ENCODE measurements at places on chromosomes 7 and 10.

DNA sequence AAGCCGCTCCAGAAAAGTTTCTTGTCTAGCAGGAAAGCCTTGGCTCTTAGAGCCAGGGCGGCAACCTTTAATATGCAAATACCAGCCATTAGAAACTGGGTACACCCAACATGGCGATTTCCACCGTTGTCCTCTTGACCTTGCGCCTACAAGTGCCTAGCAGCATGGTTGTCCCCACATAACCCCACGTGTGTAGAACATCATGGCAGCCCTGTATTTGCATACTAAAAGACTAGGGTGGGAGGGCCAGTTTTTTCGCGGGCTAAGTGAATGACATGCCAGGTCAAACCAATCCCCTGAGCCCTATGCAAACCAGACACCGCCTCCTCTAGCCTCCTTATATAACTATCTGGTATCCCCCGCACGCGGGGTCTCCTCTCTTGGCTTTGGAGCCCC lies 58.4 kb upstream of the FZD8 start:
- DNase-seq, result no peak

GRCh38 chr7:94481279-94481678 lies 28.3 kb upstream of the CASD1 start:
- DNase-seq, result no peak

- DNase-seq, result no peak
Measured at GRCh38 chr7:26663874-26664273, 200.5 kb downstream of the SKAP2 start.

DNA sequence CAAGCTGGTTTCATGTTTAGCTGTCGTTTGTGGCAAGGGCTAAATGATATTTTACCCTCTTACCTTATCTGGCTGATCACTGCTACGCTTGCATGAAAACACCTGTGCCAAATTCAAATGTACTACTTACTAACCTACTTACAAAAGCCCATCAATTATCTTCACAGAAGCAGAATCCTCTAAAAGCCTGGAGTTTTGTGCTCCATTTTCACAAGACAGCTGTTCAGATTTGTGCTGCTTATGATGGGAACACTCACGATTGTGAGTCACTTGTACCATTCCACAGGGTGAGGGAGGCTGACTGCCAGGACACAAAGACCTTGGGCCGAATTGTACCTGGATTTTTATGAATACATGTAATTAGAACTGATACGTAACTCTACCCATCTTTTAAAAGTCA lies 245.0 kb upstream of the NPY start:
- no peak for DNase-seq

- DNase-seq, result no peak
Measured at GRCh38 chr7:135335628-135336139, 102.0 kb downstream of the STRA8 start.

DNA sequence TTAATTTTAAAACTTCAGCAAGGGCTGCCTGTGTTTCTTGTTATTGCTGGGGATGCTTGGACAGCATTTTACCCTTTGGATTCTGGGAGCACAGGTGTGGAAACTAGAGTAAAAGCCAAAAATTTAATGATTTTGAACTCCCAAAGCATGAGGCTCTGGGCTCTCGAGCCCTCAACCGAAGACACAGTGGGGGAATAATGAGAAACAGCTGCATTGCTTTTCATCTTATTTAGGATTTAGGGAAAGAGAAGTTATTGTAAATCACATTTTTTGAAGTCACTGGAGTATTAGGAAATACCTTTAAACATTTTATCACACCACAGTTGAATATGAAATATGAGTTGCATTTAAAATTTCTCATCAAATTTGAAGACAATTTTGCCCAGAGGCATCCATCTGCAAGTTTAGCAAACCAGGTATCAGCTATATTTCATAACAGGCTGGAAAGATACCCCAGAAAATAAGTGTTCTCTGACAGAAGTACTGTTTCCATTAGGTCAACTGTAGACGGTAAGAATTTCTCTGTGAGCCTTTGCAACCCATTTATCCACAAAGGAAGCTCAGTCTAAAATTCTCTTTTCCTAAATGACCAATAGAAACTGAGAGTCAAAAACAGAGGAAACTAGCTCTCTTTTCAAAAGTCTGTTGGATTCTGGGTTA lies 290.6 kb upstream of the PHYHIPL start:
- no peak for DNase-seq

DNA sequence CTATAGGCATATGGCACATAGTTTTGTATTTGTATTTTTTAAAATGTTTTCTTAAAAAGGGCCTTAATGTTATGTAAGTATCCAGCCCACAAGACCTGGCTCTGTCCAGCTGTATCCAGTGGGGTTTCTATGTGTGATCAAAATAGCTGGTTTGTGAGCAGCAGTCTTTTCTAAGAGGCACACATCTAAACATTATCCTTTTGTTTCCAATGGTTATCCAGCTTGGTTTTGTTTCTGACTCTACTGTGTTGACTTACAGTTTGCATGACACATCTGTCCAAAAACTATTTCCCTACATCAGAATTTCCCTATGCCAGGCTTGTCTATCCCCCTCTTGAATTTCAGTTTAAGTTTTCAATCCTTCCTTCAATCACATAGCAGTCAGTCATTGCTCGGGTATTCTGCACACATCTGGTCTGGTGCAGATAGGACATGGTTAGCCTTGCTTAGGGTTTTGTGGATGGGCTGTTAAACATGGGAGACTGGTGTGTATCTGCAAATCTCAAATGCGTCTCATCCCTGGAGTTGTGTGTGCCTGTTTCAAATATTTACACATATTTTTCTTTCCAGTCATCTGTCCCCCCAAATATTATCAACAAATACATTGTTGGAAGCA lies 104.2 kb downstream of the SAMD9 start:
- DNase-seq, result no peak

DNA sequence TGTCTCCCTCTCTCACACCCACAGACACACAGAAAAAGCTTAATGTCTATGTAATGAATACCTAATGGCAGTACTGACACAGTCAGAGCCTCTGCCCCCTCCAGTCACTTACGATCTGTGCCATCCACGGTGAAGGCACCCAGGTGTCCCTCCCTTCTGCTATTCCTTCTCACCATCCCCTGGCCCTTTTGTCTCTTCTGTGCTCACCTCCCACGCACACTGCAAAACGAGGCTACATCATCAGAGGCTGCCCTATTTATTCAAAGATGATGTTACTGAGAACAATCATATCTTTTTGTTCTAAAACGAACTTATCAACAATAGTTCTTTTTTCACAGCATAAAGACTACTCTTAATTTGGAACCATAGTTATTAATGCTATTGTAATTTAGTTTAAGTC lies 246.9 kb upstream of the MKLN1 start:
- DNase-seq, result no peak

DNA sequence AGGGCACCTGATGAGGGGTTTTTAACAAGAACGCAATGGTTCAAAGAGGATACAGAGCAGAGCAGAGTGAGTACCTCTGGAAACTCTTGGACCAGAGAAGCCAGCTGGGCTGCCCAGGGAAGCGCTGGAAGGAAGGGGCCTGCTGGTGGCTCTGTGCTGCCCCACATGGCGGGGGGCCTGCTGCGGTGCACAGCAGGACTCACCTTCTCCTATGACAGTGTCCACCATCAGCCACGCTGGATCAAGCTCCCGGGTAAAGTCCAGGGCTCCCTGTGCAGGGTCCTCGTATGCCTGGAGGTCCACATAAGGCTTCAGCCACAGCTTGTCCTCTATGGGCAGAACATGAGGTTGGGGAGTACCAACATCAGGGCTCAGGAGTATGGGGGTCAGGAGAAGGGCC lies 12.5 kb downstream of the EPHA1 start:
- DNase-seq, result no peak

DNA sequence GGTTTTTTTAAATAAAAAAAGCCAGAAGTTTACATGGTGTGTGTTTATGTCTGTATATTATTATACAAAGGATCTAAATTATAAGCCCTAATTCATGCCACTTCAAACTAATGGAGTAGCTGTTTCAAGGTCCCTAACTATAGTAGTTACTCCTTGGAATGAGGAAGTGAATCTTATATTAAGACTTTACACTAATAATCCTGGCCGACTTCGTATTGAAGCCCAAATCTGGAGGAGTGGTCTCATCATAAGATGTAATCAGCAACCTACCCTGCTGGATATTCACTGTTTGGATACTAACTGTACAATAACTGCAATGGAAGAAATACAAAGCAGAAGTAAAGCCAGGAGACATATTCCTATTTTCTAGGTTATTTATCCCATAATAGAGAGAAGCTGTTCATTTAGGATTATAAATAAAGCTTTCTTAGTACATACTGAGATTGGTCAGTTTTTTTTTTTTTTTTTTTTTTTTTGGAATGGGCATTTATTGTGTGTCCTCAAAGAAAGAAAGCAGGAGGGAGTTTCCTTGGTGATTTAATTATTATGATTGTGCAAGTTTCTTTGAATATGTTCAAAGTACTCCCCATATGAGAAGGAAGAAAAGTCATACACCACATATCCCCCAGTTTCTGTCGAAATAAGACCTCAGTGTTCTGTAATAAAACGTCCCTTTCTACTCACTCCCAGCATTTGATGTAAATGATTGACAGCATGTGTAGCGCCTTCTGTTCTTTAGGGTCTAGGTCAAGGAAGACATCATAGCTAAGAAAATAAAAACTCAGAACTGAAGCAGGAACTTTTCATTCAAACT lies 397.8 kb downstream of the EXOC4 start:
- no peak for DNase-seq

DNA sequence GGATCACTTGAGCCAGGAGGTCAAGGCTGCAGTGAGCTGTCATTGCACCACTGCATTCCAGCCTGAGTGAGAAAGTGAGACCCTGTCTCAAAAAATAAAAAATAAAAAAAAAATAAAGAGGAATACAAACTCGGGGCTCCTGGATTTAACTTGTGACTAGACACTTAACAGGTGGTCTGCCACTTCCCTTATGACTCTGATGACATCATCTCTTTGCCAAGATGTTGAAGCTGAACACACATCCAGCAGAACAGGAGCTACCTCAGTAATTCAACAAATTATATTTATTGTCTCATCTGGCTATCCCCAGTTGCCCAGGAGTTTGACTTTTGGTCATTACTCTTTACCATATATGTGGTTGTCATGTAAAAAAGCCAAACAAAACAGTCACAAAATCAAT lies 35.3 kb downstream of the NEUROD6 start:
- DNase-seq, result no peak

DNA sequence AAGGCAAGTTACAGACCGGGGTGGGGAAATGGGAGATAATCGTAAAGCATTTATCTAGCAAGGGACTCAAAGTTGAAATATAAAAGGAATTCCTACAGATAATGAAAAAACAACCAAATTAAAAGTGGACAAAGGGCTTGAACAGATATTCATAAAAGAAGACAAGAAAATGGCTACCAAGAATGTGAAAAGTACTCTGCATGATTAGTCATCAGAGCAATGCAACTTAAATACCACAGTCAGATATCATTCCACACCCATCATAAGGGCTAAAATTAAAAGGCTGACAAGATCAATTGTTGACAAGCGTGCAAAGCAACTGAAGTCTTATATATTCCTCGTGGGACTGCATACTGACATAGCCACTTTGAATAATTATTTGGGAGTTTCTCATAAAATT lies 124.6 kb upstream of the RSU1 start:
- no peak for DNase-seq

GRCh38 chr10:30980951-30981616 lies 50.6 kb downstream of the ZNF438 start:
- DNase-seq, result no peak

DNA sequence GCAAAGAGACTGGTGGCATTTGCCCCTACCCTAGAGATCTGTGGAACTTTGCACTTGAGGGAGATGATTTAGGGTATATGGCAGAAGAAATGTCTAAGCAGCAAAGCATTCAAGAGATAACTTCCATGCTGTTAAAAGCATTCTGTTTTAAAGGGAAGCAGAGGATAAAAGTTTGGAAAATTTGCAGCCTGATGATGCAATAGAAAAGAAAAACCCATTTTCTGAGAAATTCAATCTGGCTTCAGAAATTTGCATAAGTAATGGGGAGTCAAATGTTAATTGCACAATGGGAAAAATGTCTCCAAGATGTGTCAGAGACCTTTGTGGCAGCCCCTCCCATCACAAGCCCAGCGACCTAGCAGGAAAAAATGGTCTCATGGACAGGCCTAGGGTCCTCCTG lies 361.7 kb downstream of the ANKRD7 start:
- DNase-seq, result no peak

DNA sequence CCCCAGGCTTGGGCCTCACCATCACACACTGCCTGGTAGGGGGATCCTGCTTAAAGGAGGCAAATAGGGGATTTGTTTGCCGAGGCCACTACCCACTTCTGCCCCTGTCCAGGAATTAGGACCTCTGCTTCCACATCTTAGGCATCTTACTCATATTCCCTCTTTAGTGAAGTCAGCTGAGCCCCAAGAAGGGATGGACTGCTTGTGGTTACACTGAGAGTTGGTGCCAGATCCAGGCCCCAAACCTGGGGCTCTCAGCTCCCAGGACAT lies 1.6 kb upstream of the GPRIN2 start:
- no peak for DNase-seq

DNA sequence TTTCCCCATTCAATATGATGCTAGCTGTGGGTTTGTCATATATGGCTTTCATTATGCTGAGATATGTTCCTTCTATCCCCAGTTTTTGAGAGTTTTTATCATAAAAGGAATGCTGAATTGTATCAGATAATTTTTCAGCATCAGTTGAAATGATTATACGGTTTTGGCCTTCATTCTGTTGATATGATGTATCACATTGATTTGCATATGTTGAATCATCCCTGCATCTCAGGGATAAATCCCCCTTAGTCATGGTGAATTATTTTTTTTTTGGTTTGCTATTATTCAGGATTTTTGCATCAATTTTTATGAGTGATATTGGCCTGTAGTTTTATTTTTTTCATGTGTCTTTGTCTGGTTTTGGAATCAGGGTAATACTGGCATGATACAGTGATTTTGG lies 1152.3 kb upstream of the C7orf33 start:
- no peak for DNase-seq

DNA sequence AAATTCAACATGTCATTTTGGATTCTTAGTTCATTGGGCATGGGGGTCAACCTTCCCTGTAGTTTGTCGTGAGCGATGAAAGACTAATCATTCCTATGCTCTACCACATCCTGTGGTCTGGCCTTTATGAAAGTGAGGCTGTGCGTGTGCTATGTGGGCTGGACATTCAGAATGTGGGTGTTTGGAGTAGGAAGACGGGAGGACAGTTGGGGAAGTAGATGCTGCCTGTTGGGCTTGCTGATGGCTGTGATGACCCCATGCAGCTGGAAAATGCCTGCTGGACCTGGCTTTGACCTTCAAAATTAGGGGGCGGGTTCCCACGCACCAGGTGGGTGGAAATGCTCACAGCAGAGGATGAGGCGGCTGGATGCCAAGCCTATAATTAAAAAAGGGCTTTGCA lies 90.9 kb upstream of the MKI67 start:
- no peak for DNase-seq

DNA sequence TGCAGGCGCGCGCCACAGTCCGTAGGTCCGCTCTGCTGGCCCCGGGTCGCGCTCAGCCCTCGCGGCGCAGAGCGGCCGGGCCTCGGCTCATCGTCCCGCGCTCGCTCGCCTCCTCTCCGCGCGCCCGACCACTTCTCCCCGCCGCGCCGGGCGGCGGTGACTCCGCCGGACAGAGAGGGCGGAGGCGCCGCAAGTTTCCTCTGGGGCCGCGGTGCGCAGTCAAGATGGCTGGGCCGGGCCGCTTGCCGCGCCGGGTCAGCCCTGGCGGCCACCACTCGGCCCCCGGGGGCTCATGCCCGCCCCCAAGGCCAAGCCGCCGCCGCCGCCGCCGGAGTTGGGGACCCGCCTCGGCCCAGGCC lies 441 bp downstream of the FZD8 start:
- no peak for DNase-seq
